ENCODE measurements at places on chromosomes 2 and 18.

DNA sequence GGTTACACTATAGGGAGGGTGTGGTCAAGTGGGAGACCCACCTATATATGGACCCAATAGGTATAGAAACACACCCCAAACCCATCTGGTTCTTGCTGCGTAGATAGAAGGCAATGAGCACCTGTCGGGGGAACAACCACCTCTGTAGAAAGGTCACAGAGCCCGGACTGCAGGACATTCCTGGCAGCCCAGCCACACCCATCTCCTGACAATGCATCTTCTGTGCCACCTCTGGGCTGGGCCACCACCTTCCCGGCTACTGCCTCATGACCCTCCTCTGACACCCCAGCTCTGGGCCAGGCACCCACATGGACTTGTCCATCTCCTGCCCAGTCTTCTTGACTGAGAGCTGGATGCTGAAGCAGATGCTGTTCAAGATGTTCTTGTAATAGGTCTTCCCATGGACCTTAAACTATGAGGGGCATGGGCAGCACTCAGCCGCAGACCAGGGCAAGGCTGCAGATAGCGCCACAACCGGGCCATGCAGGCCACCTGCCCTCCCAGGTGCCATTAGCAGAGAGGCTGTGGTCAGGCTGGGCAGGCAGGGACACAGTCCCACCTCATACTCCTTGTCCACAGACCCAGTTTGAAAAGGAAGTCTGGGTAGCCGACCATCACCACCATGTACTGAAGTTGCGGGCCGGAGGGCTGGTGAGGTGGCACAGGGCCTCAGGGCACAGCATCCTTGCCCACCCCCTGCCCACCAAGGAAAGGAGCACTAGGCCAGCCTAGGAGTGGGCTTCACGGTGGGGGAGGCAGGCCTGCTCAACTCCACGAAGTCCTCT lies 9.3 kb downstream of the ALPG start:
- DNase-seq = no peak

- no peak for DNase-seq
Observed at GRCh38 chr2:154886316-154886715, 187.8 kb downstream of the KCNJ3 start.

- DNase-seq = no peak
Observed at GRCh38 chr2:9805435-9806297, 37.6 kb upstream of the TAF1B start.

DNA sequence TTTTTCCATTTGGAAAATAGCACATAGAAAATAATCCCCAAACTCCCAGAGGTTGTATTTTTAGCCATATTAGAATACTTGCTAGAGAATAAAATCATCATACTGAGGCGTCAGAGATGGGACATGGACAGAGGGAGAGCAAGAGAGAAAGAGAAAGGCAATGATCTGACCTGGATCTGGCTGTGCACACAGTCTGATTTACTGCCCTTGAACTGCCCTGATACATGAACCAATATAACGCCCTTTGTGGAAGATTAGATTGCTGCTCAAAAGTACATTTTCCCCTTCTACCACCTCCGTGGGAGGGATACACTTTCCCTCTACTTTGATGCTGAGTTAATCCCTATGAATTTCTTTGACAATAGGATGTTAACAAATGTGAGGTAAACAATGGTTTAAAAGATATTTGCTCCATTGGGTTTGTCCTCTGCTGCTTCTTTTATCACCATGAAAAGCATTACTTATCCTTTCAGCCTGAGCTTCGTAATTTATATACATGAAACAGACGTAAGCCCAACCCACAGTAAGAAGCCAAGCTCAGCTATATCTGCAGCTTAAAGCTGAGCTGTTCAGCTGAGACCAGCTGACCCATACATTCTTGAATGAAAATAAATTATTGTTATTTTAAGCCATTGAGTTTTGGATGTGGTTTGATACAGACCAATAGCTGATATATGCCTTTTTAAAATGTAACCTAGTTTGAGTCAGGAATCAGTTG lies 1664.6 kb upstream of the CELF4 start:
- DNase-seq = no peak
